ENCODE measurements at places on chromosomes 6 and 20. TPM values are rescaled to one million over a fixed set of nuclear protein-coding genes. Genes with fewer than 3 reads are reported as not detected.
A peak's percentile ranks its signal among the peaks of the same experiment; 100 is the strongest.

Gene SPATS1
- not detected for total RNA-seq

DNA sequence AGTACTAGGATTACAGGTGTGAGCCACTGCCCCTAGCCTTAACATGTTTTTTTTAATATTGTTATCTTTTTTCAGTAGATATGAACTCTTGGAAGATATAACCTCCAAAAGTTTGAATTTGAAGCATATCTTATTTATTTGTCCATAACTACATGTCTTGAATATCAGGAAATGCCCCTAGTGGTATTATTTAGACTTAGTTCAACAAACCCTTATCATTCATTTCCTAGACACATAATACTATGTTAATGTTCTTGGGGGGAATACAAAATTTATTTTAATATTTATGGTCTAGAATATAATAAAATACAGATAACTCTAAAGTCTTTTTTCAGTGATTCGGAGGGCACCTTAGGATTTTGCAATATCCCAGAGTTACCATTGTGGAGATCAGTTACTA is 160.7 kb downstream of the HACE1 start:
- H3K4me1 ChIP-seq: no peaks in the 10 kb centered on the region
- H3K27ac ChIP-seq: no peak overlapping the region
- H3K4me3 ChIP-seq: no peak overlapping the region
- no peak for DNase-seq
- H3K27me3 ChIP-seq: no peaks in the 10 kb centered on the region
- no peaks in the 10 kb centered on the region for H3K36me3 ChIP-seq

GRCh38 chr6:44662461-44663121 is 275.1 kb downstream of the CDC5L start:
- no peak for DNase-seq
- no peak overlapping the region for H3K27ac ChIP-seq
- no peaks in the 10 kb centered on the region for H3K36me3 ChIP-seq
- H3K27me3 ChIP-seq: no peaks in the 10 kb centered on the region
- no peak overlapping the region for H3K4me3 ChIP-seq

GRCh38 chr6:41523915-41524633 is 22.1 kb upstream of the FOXP4 start:
- no peaks in the 10 kb centered on the region for H3K27me3 ChIP-seq
- no peaks in the 10 kb centered on the region for H3K4me1 ChIP-seq
- no peak overlapping the region for H3K4me3 ChIP-seq
- H3K27ac ChIP-seq: no peak overlapping the region
- DNase-seq: no peak

Gene HTR1B
- not detected for total RNA-seq

DNA sequence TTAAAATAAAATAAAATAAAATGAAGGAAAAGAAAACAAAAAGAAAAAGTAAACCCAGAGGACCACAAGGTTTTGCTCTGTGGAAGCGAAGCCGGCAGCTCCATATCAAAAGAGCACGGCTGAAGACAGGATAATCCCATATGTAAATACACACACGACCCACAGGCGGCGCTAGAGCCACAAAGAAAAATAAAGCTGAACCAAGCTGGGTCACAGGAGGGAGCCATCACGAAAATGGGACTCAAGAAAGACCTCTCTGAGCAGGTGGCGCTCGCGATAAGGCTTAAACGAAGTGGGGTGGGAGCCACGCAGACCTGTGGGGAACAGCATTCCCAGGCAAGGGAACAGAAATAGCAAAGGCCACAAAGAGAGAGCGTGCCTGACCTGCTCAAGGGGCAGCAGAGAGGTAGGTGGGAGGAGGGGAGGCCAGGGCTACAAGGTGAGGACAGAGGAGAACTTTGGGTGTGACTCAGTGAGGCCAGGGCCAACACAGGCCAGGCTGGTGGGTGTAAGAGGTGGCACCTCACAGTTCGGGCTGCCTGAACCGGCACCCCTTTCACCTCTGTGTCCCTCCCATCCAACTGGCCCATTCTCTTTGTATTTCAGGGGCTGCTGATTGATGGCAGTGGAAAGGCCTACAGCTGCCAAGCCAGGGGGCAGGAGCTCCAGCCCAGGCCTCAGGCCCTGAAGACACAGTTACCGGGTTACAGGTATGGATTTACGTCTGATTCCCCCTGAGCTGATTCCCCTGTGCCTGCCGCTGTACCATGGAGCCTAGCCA is 26.0 kb downstream of the PTGIS start:
- peak overlapping the region; percentile 41 for H3K27ac ChIP-seq
- peaks cover 12% of the 10 kb centered on the region for H3K36me3 ChIP-seq
- no peak overlapping the region for H3K4me3 ChIP-seq
- DNase-seq: peak; percentile 74

Gene TRIM40
- not detected for total RNA-seq

Gene PTGIS
- 30.3 TPM for total RNA-seq
